ENCODE measurements at places on chromosomes 5 and 9.
A peak's percentile ranks its signal among the peaks of the same experiment; 100 is the strongest.

DNA sequence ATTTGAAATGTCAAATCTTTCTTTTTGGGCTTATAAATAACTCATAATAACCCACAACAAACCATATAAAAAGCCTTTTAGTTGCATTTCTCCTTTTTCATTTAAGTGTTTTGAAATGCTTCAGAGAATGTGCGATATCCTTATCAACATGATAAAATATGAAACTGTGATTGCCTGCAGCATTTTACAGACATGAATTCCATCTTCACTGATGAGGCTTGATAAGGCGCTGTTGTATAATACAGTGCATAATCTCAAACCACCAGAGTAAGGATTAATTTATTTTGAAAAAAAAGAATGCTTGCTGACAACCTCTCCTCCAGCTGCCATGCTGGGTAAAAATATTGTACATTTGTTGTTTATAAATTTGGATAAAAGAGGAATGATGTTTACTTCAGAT lies 216.8 kb downstream of the PBX3 start:
- no peak for DNase-seq

- no peak for DNase-seq
Observed at GRCh38 chr5:126525630-126526245, 69.3 kb downstream of the ALDH7A1 start.

- DNase-seq: no peak
Observed at GRCh38 chr9:112873773-112874405, 16.8 kb downstream of the SLC46A2 start.

DNA sequence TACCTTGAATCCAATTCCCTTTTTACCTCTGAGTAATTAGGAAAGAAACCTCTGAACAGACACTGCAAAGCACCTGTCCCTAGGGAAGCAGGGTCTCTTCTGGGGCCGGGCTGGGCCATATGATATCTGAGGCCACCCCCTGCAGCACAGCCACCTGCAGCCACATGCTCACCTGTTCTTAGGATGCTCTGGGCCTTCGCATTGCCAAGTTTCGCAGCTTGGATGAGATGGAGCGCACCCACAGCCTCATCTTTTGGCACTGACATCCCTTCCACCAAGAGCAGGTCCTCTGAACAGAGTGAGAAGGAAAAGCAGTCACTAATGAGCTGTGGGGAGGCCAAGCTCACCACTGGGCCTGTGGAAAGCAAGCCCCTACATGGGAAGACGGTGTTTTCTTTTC lies 27.3 kb downstream of the CLTA start:
- no peak for DNase-seq

DNA sequence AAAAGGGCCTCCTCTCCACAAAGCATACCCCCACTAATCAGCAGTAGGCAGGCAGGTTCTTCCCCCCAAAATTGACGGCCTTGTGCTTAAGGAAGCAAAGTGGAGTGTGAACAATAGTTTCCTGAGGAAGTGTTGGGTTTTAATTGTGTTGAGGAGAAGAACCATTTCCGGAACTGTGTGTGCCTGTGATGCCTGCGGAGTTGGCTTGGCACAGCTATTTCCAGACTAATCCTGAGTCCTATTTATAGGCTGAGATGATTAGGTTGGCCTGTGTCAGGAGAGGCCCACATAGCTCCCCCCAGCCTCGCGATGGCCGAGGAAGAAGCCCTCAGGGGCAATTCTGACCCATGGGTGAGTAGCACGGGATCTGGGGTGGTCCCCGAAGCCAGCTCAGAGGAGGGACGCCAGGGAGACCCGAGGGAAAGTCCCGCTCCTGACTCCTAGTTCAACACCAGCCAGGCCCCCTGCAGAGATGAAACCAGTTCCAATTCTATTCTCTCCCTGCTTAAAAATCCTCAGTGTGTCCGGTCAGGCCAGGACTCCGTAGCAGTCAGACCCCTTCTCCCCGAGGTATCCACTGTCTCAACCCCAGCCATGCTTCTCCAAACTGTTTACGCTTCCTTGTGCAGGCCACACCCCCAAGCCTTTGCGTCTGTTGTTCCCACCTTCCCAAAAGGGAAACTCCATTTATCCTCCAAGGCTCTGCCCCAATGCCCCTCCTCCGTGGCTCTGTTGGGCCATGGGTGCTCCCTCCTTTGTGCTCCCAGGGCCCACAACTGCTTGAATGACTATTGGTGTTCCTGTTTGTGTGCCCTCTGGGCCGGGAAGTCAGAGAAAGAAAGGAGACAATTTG lies 18.1 kb downstream of the GSN start:
- no peak for DNase-seq

DNA sequence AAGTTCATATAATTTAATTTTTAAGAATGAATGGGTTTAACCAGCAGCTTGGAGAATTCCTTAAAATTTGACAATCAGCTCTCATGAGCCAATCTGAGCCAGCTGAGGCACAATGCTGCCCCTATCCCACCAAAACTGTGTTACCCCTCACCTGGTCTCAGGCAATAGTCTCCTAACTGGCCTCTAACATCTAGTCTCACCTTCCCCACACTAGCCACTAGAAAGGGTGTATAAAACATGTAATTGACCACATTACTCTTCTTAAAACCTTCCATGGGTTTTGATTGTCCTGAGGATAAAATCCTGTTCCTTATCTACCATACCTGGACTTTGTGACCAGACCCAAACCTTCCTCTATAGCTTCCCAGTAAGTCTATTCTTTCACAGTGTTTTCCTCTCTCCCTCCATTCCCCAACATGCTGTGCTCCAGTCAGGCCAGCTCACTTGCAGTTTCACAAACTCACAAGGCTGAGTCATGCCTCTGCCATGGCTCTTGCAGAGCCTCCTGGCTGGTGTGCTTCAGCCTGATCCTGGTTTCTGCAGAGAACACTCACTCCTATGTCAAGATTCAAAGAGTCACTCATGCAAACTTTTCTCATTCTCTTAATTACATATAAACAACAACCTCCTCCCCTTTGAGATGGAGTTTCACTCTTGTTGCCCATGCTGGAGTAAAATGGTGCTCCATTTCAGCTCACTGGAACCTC lies 16.0 kb upstream of the ZCCHC7 start:
- no peak for DNase-seq

DNA sequence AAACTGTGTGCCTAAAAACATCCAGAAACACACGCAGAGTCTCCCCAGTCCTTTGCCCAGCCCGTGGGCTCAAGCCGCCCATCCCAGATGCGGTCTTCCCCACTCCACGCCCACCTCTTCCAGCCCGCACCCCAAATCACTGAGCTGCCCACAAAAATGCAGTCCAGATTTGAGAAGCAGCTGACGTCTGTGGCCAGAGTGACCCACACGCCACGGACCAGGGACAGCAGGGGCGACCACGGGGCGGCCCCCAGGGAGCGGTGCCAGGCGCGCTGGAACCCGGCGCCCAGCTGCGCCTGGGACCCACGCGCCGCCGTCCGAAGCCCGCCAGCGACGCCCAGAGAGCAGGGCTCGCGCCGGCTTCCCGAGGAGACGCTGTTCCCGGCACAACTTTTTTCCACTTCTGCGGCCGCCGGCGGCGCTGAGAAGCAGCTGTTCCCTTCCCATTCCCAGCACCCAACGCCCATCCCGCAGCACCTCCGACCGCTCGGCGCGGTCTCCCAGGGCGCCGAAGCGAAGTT lies 674 bp downstream of the LHFPL2 start:
- DNase-seq: no peak

DNA sequence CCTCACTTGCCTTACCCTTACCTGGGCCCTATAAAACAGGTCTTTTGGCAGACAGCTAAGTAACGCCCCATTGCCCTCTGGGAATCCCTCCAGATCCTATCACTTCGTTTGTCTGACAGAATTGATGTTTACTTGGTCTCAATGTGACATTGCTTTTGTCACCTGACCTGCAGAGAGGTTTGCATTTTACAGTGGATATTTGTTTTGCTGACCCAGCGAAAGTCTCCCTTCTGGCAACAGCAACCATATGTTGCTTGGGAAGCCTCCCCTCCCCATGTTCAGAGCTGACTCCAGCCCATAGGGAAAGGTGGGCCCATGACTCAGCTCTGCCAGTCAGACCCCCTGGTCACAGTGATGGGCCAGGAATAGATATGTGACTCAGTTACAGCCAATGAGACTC lies 54.0 kb upstream of the LARP1 start:
- no peak for DNase-seq

GRCh38 chr9:84499969-84500582 lies 159.5 kb upstream of the SLC28A3 start:
- DNase-seq: no peak

GRCh38 chr5:14187660-14188059 lies 44.5 kb downstream of the TRIO start:
- no peak for DNase-seq

- no peak for DNase-seq
Observed at GRCh38 chr5:146410272-146410671, 36.9 kb upstream of the TCERG1 start.

DNA sequence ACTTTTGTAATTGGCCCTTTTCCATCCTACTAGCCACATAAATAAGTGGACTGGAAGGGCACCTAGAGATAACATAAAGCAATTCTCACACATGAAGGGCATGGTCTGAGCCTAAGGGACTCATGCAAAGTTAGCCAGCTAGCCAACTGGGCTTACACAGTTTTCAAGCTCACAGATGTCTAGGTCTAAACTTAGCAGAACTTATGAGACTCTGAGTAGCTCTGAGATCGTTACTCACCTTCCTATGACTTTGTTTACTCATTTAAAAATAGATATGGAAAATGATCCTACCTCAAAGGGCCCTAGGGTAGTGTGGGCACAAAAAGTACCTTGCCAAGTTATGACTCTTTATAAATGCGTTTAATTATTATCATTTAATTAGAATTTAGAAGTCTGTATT lies 410.4 kb upstream of the MPDZ start:
- no peak for DNase-seq

- no peak for DNase-seq
Observed at GRCh38 chr5:115812372-115812771, 4.1 kb downstream of the CDO1 start.

DNA sequence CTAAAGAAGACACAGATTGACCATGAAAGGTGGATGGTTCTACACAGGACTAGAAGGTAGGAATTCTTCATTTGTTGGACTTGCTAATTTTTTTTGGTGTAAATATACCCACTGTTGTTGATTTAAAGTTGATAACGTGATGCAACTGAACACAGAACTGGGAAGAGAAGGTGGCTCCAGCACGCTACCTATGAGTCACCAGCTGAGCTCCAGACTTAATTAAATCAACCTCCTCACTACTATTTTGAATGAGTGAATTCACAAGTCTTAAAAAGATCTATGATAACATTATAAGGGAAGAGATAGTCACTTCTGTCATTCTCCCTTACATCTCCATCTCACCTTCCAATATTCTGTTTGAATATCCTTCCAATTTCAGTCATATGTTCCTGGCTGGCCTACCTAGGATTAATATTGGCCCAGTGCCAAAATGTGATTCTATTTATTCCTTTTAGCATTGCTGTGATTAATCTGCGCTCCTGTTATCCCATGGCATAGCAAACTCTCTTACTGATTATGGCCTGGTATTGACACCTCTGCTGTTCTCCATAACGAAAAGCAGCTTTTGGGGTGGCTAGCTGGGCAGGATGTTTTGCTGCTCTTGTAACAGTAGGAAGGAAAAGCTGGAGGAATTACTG lies 135.9 kb upstream of the CCDC152 start:
- DNase-seq: no peak

GRCh38 chr9:115071176-115071575 lies 46.8 kb downstream of the TNC start:
- no peak for DNase-seq

DNA sequence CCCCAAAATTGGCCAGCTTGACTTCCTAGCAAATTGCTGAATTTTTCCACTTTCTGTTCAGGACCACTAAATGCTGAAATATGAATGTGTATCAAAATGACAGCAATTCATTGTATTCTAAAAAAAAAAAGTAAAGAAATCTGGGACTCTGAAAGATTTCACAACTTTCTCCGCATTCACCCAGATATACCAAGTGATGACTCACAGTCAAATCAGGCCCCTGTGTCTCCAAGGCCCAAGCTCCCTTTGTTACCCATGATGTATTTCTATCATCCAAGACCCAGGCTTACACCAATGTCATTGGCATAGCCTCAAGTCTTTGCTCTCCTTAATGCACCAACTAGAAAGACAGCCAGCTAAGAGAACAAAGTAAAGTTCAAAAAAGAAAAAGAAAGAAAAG lies 493.9 kb downstream of the NTRK2 start:
- no peak for DNase-seq

DNA sequence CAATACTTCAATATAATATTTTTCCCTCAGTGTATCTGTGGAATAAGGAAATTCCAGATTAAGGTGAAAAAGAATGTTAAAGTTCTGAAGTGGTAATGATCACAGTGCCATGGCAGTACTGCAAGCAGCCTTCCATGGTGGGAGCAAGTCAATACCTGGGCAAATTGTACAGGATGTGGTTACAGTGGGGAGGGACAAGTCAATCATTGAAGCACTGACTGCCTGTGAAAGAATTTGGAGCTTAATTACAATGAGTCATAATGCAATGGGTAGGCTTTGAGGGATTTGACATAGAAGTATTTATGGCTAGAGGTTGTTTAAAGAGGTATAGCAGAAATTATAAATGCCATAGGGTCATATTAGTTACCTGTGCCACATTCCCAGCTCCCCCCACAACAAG lies 786.5 kb upstream of the ACO1 start:
- peak; percentile 2 for DNase-seq

- DNase-seq: no peak
Observed at GRCh38 chr5:37112383-37112991, 136.7 kb downstream of the CPLANE1 start.

GRCh38 chr5:126020770-126021169 lies 402.4 kb upstream of the GRAMD2B start:
- no peak for DNase-seq

Measured in CD4-positive, alpha-beta T cell treated with Interleukin-4 for 4 hours (primary cell).